ENCODE measurements at places on chromosomes 6 and 20. TPM values are rescaled to one million over a fixed set of nuclear protein-coding genes. Genes with fewer than 3 reads are reported as not detected.

The CCN2 gene
- 85.8 TPM for total RNA-seq

The METTL24 gene
- 19.2 TPM for total RNA-seq

DNA sequence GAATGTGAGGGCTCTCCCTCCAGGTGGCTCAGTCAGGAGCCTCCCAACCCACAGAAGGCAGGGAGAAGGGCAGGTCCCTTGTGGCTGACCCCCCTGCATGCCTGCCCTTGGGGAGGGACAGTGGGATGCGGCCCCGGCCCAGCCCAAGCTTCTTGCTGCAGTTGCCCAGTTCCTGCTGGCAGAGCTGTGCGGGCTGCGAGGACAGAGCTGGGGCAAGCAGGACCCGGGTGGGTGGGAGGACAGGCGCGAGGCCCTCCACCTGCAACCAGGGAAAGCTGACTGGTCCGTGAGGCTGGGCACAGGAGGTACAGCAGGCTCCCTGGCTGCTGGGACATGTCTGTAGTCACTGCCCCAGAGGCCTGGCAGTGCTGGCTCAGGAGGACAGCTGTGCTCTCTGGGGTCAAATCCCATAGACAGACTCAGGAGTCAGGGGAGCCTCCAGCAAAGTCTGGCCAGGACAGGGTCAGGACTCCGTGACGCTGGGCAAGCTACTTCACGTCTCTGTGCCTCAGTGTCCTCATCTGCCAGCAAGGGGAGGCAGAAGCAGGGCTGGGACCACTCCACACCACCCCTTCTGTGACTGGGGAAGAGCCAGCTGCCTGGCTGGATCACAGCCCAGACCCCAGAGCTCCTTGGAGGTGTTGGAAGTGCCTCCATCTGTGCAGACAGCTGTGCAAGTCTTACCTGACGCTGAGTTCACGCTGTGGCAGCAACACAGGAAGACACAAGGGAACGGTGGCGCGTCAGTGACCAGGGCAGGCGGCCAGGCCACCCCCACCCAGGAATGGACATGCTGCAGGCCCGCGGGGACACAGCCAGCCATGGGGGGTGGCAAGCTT is 13.0 kb downstream of the UCKL1 start:
- no peak for DNase-seq

DNA sequence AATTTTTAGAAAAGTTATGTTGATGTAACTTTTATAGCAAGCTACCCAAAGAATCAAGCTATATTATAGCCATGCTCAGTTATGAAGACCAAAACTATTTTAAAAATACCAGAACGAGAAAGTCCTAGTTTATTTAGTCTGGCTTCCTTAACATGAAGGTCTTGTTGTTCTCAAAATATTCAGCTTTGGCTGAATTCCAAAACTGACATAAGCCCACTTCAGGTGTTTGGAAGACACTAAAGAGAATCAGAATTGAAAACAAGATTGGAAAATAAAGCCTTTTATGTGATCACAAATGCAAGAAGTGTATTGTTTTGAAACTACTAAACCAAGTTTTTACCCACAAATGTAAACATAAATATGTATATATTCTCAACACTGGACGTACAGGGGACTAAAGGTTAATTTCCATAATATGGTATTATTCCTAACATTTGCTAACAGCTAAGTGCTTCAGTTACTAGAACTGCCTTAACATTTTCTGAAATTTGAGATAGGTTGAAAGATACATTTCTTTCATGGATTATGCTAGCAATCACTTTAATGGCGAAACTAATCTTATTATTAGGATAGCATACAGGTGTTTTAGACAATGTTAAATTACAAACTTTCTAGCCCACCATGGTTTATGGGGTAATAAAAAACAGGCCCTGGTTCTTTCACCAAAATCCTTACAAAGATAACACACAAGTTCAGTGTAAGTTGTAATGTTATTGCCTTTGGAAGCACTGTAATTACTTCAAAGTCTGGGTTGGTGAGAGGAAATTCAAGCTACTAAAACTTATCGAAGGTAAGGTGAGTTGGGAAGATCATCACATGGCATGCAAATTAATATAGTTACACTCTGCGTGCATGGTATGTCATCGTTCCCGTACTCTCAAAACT is 1.6 kb downstream of the MAP3K5 start:
- DNase-seq: no peak

DNA sequence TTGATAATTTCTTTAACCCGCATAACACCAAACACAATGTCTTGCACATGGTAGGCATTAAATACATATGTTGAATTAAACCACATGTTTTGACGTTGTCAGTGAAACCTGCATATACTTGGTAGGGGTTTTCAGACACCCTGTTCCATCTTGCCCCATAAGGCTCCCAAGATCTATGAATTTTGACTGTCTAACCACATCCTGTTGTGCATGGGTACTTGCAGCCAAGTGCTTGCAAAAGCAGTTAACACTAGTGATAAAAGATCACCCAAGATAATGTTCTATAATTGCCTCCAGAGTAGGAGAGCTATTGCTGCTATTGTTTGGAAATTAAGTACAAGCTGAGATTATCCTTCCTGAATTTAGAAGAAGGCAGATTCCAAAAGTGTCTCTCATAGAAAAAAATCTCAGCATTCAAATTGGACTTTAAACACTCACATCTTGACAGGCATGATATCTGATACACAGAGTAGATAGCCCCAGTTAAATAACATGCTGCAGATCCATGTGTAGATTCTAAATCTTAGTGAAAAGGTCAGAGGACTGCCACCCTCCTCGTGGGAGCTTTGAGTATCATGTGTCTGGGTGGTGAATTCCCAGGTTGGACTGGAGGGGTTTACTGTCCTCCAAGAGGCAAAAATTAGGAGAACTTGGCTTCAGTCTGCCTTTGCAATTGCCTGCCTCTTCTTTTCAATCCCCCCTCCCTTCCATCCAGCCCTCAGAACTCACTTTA is 25.8 kb upstream of the CCN6 start:
- no peak for DNase-seq

DNA sequence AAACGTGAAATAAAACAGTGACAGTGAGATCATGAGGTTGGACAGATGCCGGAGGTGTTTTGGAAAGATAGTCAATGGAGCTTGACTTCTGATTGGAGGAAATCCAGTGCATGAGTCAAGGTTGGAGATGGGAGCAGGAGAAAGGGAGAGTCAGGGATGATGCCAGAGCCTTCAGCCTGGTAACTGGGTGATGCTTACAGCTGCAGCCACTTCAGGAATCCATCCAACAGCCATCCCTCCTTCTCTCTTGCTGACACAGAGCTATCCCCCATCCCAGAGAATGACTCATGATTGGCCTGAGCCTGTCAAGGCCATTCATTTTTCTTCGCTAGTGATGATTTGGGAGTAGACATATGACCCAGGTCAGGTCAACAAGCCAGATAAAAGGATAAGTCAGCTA is 112.8 kb downstream of the SAMD5 start:
- no peak for DNase-seq

The GSTA1 gene
- not detected for total RNA-seq

The CGAS gene
- total RNA-seq: 16.0 TPM

The BHLHE23 gene
- 0.26 TPM for total RNA-seq
